Amniotic stem cell (primary cell): ENCODE measurements at places on chromosomes 16 and 17.

DNA sequence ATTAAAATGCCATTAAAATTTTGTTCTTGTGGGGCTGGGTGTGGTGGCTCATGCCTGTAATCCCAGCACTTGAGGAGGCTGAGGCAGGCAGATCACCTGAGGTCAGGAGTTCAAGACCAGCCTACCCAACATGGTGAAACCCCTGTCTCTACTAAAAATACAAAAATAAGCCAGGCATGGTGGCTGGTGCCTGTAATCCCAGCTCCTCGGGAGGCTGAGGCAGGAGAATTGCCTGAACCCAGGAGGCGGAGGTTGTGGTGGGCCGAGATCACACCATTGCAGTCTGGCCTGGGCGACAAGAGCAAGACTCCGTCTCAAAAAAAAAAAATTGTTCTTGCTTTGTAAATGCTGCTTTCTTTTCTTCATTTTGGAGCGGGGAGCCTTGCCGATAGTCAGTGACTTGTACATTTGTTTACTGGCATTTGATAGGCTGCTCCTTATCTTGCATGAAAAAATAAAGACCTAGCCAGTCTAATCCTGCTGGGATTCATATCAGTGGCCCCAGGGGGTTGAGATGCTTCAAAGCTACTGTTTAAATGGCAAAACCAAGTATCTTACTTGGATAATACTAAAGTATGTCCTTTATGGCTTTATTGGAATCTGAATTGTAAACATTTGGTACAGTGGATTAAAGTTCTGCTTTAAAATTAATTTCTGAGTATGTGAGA lies 3.3 kb upstream of the CLTC start:
- DNase-seq: no peak

GRCh38 chr16:88810912-88811768 lies 588 bp downstream of the APRT start:
- peak; percentile 43 for DNase-seq

DNA sequence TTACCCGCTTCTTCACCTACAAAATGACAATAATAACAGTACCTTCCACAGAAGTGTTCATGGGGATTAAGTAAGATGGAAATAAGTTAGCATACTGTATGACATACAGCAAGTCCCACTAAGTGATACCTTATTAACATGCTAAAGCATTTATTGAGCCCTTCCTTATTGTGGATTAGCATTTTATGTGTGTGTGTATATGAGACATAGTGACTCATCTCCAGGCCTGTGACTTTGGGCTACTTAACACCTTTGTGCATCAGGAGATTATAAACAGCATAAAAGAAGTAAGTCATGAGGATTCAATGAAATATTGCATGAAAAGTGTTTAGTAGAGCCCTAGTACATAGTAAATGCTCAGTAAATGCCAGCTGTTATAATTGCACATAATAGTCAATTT lies 52.9 kb downstream of the CA10 start:
- no peak for DNase-seq

DNA sequence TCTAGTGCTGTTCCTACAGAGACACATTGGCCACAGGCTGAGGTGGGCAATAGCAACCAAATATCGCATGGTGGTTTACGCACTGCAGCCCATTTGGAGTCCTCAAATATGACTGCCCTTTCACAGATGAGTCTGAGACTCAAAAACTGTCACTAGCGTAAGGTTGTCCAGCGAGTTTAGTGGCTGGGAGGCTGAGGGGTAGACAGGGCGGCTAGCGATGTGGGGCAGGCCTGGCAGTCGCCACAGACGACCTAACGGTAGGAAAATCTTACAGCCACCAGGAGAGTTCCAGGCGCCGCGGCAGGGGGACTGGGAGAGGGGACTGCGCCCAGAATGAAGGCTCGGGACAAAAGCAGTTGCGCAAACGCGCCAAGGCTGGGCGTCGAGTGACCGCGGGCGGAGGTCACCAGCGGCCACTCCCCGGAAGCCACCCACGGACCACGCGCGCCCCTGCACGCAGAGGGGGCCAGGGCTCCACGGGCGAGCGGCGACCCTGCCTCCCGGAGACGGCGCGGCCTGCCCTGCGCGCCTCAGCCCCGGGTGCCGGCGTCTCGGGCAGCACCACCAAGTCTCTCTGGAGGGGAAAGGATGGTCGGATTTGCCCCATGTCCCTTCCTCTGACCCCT lies 699 bp upstream of the MAP1LC3B start:
- DNase-seq: no peak

- peak; percentile 43 for DNase-seq
These were observed 3.0 kb upstream of the PIPOX start for GRCh38 chr17:29039764-29040598.

DNA sequence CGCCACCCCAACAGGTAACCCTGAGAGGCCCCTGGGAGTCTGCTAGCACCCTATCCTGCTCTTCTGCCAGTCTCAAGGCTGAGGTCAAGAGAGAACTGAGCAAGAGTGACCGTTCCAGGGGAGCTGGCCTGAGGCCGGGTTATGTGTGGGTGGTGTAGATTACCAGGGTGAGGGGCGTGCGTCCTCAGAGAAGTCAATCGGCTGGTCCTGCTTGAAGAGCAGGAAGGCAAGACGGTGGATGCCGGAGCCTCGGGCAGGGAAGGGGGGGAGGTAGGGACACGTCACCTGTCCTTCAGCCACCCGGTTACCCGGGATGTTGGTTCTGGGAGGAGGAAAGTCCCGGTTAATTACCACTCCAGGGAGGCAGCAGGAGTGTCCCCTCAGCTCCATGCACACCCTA lies 2.6 kb upstream of the TRIM65 start:
- DNase-seq: no peak

DNA sequence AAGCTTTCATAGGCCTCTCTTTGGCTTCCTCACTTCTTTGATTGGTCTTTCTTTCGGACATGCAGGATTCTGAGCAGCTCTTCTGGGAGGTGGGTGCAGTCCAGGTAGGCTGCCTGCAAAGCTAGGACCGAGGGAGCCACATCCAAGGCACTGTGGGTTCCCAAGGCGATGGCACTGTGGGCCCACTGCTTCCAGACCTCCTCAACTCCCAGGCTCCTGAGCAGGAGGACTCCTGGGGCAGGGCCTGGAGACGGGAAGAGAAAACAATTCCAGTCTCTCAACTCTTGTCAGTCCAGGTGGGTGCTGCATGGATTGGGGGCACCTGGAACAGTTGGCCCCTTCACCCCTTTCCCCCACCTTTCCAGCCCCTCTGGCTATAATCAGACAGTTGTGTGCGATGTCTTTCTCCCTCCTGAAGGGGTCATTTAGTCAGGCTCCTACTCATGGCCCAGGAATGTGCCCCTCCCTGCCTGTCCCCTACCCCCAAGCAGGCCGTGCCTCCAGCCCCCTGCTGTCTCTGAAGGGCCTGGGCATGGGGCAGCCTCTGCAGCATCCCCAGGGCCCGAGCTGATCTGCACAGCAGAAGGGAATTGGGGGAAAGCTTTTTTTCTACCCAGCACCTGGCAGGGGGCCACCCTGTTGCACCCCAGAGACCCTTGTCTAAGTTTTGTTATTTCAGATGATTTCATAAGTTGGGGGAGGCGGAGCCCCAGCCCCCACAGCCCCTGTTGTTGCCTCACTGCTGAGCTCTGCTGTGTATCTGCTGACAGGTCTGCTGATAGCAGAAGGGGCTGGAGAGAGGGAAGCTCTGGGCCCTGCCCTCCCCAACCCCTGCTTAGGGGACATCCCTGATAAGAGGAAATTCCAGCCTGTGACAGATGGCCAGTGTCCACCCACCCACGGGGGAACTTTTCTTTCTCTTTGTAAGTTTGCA lies 330.3 kb downstream of the SEC14L1 start:
- no peak for DNase-seq

GRCh38 chr17:18246880-18247612 lies 11.5 kb downstream of the FLII start:
- no peak for DNase-seq

GRCh38 chr17:68437979-68438822 lies 19.1 kb downstream of the WIPI1 start:
- no peak for DNase-seq

GRCh38 chr17:74437702-74438101 lies 5.8 kb downstream of the GPRC5C start:
- DNase-seq: no peak
